Glutamatergic neuron (in vitro differentiated cells): ENCODE measurements at places on chromosomes 16 and 17.

DNA sequence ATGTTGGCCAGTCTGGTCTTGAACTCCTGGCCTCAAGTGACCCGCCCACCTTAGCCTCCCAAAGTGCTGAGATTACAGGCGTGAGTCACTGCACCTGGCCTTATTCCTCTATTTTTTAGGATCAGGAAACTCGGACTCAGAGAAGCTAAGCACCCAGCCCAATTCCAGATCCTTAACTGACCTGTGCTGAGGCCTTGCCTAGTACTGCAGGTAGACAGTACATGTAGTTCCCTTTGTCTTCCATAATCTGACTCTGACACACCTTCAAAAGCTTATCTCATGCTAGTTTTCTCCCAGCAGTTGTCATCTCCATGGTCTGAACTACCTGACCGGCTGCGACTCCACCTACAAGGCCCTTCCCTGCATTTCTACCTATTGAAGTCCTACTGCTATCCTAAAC is 65.7 kb upstream of the AXIN2 start:
- no peak for DNase-seq

DNA sequence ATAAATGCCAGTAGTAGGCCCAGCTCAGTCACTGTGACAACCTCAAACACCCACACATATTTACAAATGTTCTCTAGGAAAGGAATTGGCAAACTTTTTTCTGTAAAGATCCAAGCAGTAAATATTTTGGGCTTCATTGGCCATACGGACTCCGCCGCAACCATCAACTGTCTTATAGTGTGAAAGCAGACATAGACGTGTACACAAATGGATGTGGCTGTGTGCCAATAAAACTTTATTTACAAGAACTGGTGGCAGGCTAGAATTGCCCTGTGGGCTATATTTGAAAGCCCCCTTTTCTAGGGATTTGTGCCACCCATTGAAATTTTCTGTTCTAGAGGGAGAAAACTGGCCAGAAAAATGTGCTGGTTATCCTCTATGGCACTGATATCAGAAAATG is 683.8 kb upstream of the EEF2KMT start:
- no peak for DNase-seq

- peak; percentile 67 for DNase-seq
Measured at GRCh38 chr16:67942200-67942509, 1.8 kb downstream of the LCAT start.

DNA sequence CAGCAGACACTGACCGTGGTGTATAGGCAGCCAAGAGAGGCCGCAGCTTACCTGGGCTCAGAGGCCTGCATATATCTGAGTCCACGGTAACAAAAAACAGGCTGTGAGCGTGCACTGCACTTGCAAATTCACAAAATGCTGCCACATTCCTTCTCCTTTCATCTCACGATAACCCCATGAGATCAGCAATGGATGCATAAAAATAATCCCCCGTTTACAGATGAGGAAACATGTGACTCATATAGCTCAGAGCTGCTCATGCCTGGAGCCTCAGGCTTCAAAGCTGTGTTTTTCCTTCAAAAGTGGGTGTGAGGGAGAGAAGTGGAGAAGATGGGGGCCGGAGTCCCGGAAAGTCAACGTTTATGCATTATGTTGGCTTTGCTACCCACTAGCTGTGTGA is 118.3 kb upstream of the FOXF1 start:
- DNase-seq: no peak

DNA sequence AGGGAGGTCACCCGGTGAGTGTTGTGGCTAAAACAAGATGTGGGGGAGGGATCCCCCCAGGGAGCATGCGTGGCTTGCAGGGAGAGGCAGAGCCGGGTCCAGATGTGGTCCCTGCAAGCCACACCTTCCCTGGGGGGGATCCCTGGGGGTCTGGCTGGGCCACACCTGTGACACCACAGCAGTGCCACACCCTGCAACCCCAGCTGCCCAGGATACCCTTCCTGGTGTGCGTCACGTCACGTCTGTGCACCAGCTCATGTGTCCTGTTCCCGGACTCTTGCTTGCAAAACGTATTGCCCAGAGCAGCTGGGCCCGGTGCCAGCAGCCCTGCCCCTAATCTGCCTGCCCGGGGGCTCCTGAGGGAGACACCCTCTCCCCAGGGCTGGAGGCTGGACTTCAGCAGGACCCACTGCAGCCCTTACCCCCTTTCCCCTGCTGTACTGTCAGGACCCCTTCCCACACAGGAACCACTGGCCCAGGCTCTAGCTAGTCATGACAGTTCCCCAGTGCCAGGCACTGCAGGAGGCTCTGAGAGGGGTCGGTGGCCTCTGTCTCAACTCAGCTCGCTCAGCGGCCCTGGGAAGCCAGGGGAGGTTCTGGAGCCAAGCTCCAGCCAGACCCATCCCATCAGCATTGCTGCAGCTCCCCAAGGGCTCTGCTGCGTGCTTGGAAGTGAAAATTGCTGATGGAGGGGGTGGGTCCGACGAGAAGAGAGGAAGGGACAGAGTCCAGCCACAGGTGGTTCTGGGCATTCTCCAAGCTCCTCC is 25.8 kb upstream of the ACSF3 start:
- no peak for DNase-seq

GRCh38 chr17:44924107-44924544 is 8.8 kb upstream of the GFAP start:
- DNase-seq: no peak

DNA sequence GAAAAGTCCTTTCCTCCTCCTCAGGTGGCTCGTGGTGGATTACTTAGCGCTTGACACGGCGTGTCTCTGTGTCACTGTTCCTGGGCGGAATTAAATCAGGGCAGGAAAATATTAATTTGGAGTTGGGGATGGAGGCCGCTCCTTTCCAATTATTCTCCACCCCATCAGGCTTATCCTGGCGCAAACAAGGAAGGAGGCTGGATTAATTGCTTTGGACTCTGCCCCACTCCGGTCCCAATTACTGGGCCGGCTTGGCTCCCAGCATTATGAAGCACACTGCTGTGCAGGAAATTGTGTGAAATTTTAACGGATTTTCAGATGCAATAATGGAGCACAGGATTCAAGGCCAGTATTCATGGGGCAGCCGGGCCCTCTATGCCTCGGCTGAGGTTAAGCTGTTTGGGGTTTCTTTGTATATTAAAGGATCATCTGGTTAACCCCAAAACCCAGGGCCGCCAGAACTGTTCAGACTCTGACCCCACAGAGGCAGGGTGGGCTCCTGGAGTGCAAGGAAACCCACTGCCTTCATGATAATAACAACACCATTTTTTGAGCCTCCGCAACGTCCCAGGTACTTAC is 87.8 kb downstream of the MRM1 start:
- no peak for DNase-seq

DNA sequence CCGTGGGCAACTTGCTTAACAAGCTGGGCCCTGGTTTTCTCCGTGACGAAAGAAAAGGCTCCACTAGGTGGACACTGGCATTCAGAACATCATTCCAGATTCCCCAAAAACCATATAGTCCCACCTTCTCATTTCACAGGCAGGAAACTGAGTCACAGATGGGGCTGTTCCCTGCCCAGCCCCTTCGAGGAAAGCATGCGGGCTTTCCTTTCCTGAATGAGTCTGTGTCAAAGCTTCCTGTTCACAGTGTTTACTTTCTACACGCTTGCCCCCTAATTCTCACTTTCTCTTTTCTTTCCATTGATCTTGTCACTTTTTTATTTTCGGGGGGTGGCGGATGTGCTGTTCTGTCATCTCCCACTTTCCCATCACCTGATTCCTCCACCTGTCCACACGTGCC is 10.3 kb upstream of the LGALS9 start:
- DNase-seq: no peak

GRCh38 chr17:70804161-70804560 is 634.8 kb downstream of the KCNJ2 start:
- DNase-seq: no peak

DNA sequence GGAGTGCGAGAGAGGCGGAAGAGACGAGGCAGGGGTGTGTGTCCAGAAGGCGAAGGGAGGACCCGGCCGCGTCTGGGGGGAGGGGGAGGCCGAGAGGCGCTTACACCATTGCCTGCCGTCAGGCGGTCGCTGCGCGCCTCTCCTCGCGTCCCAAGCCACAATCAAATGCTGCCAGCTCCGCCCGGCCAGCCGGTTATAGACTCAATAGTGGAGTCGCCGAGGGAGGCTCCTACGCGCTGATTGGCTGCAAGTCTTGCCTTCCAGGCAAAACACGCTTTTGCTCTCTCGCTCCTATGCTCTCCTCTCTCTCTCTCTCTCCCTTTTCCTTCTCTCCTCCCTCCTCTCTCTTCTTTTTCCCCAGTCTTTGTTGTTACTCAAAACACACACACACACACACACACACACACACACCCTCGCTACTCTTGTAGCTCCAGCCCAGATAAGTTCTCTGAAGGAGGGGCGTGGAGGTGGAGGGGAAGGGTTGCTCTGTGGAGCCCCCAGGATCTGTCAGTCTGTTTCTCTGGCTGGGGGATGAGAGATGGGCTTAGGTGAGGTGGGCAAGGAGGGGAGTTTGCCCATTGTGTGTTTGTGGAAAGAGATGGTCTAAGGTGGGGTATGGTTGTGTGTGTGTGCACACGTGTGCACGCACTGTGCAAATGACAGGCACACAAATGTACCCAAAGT is at the start of gene DLX3:
Gene DLX3, minus strand, starts transcription at position 170 of the 684 bp plus-strand sequence. CDS start 226 bp downstream, outside the sequence.
- DNase-seq: peak; percentile 90

DNA sequence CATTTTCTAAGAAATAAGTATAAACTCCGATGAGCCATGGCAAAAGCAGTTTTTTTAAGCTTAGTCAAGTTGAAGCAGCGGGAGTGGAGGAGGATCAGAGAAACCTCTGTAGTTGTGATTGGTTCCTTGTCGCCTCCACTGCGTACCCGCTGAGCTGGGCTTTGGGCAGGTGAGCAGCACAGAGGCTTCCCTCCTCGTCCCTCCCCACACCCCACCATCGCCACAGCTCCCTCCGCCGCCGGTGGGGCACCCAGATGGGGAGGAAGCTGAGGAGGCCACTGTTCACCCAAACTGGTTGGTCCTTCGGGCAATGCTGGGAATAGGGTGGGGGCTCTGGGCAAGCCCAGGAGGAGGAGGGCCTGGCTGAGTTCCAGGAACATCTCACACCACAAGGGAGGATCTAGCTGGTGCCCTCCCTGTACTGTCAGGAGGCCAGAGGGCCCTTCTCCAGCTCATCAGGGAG is 5.2 kb upstream of the MRPL38 start:
- no peak for DNase-seq

- DNase-seq: no peak
Measured at GRCh38 chr16:55379371-55379770, 55.4 kb downstream of the IRX6 start.

DNA sequence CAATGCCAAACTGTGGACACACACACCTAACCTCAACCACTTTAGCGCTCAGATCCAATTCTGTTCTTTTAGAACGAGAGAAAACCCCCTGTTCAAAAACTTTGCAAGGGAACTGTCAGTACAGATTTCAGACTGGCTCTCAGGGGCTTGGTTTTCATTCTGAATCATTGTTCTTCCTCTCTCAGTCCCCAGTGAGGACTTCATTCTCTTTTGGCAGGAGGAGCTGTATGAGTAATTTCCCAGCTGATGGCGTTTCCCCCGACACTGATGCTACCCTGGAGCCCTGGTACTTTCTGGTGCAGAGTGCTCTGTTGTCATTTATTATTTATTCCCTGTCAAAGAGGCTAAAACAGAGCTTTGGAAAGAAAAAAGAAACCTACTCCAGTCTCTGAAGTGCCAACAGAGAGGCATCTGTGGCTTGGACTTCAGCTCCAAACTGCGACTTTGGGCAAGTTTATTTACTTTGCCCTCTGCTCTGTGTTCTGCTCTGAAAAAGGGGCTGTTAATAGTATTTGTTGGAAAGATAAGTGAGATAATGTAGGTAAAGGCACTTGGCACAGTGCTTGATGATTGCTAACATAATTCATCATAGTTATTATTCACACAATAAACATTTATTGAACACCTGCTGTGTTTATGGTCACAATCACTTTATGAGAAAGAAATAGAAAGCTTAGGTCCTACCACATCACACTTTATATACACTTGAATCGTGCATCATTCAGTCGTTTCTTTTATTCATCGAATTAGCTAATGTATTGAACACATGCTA is 28.3 kb downstream of the ETV4 start:
- no peak for DNase-seq

DNA sequence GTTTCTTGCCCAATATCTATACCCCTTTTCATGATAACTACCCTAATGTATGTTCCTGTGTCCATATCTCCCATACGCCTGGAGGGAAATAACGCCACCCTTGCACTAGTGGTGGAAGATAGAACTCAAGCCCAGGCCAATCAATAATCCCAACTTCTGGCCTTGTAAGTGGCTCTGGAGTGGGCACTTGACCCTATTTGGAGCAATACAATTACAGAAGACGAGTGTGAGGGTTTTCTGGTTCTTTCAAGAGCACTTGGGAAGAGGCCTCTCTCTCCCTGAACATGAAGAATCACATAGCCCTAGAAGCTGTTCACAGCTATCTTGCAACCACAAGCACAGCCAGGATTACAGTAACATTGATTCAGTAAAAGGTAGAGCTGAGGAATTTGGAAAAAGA is 217.9 kb downstream of the RAB11FIP4 start:
- DNase-seq: no peak

GRCh38 chr17:65156835-65157565 is 19.8 kb downstream of the RGS9 start:
- DNase-seq: no peak

DNA sequence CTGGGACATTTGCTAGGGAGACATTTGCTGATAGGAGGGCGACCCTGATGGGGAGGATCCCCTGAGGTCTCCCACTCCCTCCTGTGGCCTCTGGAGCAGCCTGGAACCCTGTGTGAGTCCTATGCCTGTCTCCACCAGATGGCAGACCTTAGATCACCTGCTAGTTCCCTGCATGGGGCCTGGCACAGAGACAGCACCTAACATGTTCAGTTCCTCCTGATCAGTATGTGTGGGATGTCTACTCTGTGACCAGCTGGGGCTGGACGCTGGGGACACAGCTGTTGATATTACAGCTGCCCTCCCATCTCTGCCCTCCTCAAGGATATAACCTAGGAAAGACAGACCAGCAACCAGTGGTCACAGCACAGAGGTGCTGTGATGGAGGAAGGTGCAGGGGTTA is 1.1 kb upstream of the ADCY7 start:
- no peak for DNase-seq

- no peak for DNase-seq
Measured at GRCh38 chr16:54977211-54977610, 46.5 kb downstream of the IRX5 start.

DNA sequence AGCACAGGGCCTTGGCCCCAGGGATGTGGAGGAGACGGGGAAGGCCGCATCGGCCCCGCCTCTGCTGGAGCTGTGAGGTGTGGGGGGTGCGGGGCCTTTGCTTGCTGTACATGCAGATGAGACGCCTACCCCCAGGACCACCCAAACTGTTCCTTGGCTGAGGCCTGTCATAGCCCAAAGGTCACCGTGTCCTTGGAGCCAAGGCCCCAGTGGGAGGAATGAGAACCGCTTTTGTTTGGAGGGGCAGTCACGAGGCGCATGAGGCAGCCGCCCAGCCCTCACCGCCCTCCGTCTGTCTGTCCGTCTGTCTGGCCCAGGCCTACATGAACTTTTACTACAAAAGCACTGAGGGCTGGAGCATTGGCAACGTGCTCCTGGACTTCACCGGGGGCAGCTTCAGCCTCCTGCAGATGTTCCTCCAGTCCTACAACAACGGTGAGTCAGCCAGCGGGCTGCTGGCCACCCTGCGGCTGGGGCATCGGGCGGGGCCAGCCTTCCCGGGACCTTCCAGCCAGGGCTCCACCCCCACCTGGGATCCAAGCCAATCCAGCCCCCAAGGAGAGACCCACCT is 8.8 kb downstream of the TAX1BP3 start:
- no peak for DNase-seq
